ENCODE measurements at places on chromosomes 5 and 9. TPM values are rescaled to one million over a fixed set of nuclear protein-coding genes. Genes with fewer than 3 reads are reported as not detected.

- H3K36me3 ChIP-seq: no peaks in the 10 kb centered on the region
- H3K4me1 ChIP-seq: no peaks in the 10 kb centered on the region
- no peak overlapping the region for H3K27ac ChIP-seq
- DNase-seq: no peak
- no peaks in the 10 kb centered on the region for H3K27me3 ChIP-seq
- no peak overlapping the region for H3K4me3 ChIP-seq
These were observed 219.2 kb downstream of the AP3B1 start for GRCh38 chr5:78075301-78075700.

DNA sequence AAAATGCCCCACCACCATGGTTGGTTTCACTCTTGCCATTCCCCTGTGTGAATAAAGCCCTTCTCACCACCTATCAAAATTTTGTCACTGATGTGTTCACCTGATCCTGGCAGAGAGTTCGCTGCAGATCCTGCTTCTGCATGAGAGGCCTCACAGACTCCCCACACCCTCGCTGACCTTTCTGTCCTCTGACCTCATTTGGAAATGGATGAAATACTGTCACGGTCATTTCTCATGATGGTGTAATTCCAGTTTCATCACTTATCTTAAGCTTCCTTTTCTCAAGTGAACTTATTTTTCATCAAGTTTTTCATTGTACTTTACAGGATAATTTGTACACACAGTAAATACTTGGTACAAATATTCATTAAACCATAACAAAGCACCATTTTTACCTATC lies 131.3 kb downstream of the FRMD3 start:
- no peak overlapping the region for H3K27ac ChIP-seq
- no peaks in the 10 kb centered on the region for H3K4me1 ChIP-seq
- H3K27me3 ChIP-seq: no peaks in the 10 kb centered on the region
- no peak overlapping the region for H3K4me3 ChIP-seq

Gene NUTM2F
- total RNA-seq: not detected

Gene STING1
- 39.0 TPM for total RNA-seq

Gene CANX
- 416 TPM for total RNA-seq

GRCh38 chr5:68727931-68728330 lies 365.9 kb upstream of the SLC30A5 start:
- no peaks in the 10 kb centered on the region for H3K4me1 ChIP-seq
- no peaks in the 10 kb centered on the region for H3K27me3 ChIP-seq
- H3K4me3 ChIP-seq: no peak overlapping the region
- no peak for DNase-seq
- H3K27ac ChIP-seq: no peak overlapping the region

Measured in breast epithelium (tissue), 4 donors.